Stimulated activated CD4-positive, alpha-beta T cell treated with anti-CD3 and anti-CD28 coated beads, Interleukin-4, amount 100 ng/mL, for 48 hours (primary cell): ENCODE measurements at places on chromosomes 11 and 22.

GRCh38 chr11:61023086-61023965, 51.8 kb downstream of the CD6 start:
- no peak for DNase-seq

DNA sequence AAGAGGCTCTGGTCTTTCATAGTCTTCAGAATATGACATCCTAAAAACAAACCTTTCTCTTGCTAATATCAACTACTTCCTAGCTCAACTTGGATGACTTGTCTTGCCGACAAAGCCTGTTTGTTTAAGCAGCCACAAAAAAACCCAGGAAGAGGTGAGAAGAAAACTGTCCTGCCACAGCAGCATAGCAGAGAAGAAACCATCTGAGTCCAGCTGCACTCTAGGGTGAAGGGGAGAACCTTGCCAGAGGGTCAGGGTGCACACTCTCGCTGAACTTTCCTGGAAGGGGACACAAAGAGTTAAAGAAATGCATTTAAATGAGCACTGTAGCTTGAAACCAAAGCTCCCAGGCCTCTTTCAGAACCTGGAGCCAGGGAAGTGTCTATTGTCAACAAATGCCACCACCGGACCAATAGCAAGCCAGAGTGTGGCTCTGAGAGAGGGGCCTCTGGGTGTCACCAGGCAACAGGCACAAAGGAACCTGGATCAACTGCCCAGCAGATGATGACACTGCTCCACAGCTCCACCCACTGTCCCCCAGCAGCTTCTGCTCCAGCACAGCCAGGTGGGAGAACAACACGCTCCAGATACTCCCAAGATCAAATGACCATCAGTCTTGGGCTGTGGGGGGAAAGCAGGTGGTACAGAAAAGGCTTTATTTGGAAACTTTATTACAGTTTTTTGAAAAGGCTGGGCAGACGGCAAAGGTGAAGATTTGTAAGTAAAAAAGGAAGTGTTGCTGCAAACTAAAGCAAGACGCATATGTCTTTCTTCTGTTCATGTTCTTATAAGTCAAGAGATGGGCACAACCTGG, 105.7 kb downstream of the RASSF10 start:
- no peak for DNase-seq

- peak; percentile 71 for DNase-seq
Observed at GRCh38 chr11:65884716-65885092, 3.6 kb downstream of the FIBP start.

DNA sequence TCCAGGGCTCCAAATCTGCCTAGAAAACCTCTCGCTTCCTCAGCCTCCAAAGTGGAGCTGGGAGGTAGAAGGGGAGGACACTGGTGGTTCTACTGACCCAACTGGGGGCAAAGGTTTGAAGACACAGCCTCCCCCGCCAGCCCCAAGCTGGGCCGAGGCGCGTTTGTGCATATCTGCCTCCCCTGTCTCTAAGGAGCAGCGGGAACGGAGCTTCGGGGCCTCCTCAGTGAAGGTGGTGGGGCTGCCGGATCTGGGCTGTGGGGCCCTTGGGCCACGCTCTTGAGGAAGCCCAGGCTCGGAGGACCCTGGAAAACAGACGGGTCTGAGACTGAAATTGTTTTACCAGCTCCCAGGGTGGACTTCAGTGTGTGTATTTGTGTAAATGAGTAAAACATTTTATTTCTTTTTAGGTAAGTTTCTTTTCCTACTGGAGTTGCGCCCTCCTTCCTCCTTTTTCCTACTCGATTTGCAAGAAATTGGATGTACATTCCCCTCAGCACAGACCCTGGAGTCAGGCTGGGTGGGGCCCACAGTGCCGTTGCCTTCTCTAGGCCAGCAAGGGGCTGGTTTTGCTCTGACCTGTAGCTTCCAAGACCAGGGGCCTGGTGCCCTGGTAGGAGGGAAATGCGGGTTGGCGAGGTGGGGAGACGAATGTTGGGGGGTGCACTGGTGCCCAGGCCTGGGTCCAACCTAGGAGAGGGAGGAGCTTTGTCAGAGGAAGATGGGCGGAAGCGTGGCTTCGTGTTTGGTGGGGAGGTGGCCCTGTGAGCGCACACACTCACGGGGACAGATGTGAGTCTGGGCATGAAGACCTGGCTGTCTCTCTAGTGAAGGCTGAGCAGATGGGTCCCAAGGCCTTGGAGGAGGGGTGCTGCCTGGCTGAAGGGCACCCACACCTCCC, 50.6 kb downstream of the ST14 start:
- no peak for DNase-seq

GRCh38 chr11:47899801-47900200, 51.7 kb upstream of the NUP160 start:
- no peak for DNase-seq
